ENCODE measurements at places on chromosomes 12 and 14. TPM values are rescaled to one million over a fixed set of nuclear protein-coding genes. Genes with fewer than 3 reads are reported as not detected.

GNG2 gene
- 4.8 TPM for total RNA-seq

DNA sequence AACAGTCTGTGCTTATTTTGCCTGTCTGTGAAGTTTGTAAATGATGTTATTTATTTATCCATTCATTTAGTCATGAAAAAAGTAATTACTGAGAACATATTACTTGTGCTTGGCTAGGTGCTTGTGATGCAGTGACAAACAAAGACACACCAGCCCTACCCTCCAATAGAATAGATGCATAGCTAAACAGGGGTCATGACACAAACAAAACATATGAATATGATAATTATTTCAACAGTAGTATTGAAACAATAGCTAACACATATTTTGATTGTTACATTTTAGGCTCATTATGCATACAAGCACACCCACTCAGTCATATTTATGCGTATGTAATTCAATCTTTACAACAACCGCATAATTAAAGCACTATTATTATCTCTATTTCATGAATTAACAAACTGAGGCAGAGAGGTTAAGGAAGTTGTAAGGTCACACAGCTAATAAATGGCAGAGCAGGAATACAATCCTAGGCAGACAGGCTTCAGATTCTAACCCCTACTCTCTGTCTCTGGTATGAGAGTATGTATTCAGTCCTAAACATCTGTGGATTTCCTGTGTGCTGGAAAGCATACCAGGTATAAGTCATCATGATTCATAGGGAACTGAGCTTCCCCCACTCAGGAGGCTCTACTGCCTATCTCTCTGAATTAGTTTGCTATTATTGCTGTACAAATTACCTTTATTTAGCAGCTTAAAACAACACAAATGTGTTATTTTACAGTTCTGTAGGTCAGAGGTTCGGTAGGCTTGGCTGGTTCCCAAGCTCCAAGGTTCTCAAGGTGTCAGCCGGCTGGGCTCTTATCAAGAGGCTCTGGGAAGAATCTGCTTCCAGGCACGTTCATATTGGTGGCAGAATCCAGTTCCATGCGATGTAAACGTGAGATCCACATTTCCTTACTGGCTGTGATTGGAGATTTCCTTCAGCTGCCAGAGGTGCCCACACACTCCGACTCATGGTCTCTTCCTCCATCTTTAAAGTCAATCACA lies 509.4 kb downstream of the GALC start:
- no peaks in the 10 kb centered on the region for H3K4me1 ChIP-seq
- no peak for DNase-seq
- no peaks in the 10 kb centered on the region for H3K27me3 ChIP-seq
- no peak overlapping the region for H3K4me3 ChIP-seq

PTMS gene
- 437 TPM for total RNA-seq

DNA sequence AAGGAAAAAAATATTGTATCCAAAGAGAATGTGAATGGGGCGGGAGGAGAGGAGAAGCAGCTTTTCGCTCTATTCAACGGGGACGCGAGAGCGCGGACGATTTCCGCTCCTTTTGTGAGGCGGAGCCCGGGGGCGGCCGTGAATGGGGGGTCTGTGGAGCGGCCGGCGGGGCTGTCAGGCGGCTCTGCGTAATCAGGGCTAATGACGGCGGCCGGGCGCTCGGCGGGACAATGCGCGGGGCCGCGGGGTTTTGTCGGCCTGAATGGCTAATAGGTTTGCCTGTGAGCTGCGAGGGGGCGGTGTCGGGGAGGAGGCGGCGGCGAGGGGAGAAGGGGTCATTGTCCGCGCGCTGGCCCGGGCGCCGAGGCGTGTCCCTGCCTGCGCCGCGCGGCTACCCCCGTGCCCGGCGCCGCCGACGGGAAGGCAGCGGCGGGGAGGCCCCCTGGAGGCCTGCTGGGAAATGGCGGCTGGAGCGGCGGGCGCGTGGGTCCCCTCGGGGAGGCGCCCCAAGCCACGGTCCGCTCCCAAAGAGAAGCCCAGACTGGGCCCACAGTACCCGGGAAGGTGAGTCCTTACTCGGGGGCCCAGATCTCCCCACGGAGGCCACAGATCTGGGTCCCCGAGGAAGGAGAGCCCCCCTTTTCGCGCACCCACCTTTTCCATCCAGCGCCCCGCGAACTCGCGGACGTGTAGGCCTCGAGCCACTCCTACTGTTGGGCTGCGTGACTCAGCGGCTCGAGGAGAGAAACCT lies 6.0 kb downstream of the SIX6 start:
- H3K4me3 ChIP-seq, result peak overlapping the region; percentile 14
- no peak overlapping the region for H3K27ac ChIP-seq

DNA sequence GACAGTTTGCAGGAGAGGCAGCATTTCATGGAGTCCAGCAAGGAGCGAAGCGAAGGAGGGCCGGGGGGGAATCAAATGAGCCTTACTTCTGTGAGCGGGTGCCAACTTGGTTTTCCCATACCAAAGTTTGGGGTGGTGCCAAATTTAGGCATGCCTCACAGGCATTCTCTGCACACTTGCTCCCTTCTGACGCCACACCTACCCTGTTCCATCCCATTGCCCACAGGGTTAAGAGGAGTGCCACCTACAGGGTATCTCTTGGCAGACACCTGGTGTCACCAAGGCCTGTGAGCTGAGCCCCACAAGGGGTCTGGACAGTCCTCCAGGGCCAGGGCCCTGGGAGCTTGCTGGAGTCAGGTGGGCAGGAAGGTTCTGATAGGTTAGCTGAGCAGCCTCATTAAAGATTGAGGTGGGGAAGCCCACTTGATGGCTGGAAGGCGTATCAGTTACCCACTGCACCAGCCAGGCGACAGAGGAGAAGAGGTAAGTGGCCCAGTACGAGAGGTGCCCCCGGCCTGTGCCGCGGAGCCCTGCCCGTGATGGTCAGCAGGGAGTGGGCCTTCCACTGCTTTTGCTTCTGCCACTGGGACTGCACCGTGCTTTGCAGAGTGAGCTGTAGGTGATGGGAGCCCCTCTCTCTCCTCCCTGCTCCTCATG lies 45.2 kb downstream of the DEGS2 start:
- H3K27me3 ChIP-seq, result no peaks in the 10 kb centered on the region
- DNase-seq, result no peak
- H3K4me1 ChIP-seq, result no peaks in the 10 kb centered on the region
- no peak overlapping the region for H3K4me3 ChIP-seq
- H3K36me3 ChIP-seq, result no peaks in the 10 kb centered on the region
- H3K27ac ChIP-seq, result no peak overlapping the region

MANSC4 gene
- not detected for total RNA-seq

- no peaks in the 10 kb centered on the region for H3K27me3 ChIP-seq
- no peak for DNase-seq
- no peak overlapping the region for H3K4me3 ChIP-seq
- no peak overlapping the region for H3K27ac ChIP-seq
- H3K36me3 ChIP-seq, result no peaks in the 10 kb centered on the region
- no peaks in the 10 kb centered on the region for H3K4me1 ChIP-seq
Measured at GRCh38 chr12:118290130-118290529, 82.6 kb downstream of the TAOK3 start.

KLRC3 gene
- total RNA-seq, result not detected

DNA sequence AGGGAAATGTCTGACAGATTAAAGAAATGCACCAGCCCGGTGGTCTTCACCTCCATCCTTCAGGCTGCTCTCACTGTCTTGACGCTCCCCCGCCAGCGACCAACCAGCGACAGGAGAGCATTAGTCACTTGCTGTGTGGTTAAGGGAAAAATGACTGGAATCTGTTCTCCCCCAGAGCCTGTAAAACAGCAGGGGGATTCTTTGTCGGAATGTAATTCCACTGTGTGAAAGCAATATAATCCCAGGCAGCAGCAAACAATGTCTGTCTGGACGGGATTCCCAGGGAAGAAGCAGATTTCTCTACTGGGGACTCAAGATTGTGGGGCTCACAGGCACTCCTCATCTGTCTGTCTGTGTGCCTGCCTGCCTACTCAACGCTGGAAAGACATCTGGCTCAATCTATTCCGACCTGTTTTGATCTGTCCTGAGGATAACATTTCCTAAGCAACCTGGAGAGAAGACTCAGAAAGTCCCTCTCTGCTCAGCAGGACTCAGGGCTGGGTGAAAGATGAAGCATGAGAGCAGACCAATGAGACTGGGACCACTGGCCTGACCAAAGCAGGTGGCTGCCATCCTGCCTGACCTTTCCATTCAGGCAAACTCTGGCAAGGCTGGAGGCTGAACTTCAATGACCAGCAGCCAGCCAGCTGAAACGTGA lies 54.6 kb downstream of the NUAK1 start:
- DNase-seq, result no peak
- H3K36me3 ChIP-seq, result no peaks in the 10 kb centered on the region
- H3K27me3 ChIP-seq, result no peaks in the 10 kb centered on the region

INSM2 gene
- not detected for total RNA-seq

Measured in right lobe of liver (tissue), 6 donors.